ENCODE measurements at places on chromosomes 1 and 21.

DNA sequence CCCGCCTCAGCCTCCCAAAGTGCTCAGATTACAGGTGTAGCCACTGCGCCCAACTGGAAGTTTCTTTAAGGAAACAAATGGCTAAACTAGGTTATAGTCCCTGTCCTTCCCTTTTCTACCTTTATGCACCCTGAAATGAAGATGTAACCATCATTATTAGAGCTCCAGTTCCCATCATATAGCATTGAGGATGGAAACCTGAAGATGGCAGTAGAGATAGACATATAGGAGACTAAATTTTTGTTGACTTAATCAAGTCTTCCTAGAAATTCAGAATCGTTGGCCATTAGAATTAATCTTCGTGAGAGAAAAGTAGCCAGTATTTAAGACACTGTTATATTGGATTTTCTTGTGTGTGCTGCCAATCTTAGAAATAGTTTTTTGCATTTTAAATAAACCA, 1016.3 kb upstream of the NCAM2 start:
- DNase-seq: no peak

DNA sequence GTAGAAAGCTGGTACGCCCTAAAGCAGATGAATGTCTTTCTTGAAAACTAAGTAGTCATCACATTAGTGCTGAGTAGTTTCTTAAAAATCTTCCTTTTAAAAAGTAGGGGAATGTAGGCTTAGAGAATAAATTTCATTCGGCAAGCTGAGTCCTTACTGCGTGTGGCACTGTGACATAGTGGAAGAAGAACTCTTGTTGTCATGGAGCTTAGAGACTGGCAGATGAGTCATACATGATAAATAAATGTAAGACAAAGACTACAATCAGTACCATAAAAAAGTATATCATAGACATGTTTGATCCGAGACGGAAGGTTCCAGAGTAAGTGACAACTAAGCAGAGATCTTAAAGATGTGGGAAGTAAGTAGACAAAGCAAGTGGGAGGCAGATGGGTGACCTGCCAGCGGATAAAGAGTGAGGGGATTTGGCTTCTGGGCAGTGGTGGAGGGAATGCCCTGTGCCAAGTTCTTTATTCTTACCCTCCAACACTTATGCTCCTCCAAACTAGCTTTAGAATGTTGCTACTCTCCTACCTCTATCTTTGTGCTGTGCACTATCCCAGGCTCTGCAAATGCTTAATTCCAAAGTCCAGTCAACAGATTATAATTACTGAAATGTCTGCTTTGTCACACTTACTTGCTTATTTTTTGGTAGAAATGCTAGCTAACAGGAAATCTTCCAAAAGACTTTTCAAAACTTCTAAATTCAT, 608.5 kb upstream of the USP24 start:
- no peak for DNase-seq

- DNase-seq: no peak
Observed at GRCh38 chr1:222996310-222996975, 146.6 kb downstream of the TLR5 start.

GRCh38 chr1:41673378-41673777, 188.9 kb upstream of the EDN2 start:
- no peak for DNase-seq

DNA sequence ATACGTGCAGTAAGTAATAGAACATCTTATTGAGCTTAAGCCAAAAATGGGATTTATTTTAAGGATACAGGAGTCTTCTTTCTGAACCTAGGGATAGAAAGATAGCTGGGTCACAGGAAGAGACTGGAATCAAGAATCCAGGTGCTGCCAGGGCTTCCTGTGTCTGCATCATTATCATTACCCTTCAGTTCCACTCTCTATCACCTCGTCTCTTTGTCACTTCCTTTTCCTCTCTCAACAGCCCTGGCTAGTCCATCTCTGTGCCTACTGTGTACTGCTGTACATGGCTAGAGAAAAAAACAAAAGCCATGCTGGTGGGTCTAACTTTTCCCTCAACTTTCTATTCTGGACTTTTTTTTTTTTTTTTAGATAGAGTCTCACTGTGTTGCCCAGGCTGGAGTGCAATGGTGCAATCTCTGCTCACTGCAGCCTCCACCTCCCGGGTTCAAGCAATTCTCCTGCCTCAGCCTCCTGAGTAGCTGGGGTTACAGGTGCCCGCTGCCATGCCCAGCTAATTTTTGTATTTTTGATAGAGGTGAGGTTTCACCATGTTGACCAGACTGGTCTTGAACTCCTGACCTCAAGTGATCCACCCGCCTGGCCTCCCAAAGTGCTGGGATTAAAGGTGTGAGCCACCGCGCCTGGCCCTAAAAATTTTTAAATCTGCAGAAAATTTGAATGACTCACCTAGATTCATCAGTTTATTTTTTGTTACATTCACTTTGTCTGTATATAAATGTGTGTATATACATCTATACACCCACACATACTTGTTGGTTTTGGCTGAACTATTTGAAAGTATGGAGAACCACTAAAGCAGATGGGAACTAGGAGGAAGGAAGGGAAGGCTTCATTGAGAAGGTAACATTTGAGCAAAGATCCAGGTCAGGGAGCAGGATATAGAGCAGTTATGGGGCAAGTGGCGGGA, 31.9 kb downstream of the UBE4B start:
- DNase-seq: no peak

DNA sequence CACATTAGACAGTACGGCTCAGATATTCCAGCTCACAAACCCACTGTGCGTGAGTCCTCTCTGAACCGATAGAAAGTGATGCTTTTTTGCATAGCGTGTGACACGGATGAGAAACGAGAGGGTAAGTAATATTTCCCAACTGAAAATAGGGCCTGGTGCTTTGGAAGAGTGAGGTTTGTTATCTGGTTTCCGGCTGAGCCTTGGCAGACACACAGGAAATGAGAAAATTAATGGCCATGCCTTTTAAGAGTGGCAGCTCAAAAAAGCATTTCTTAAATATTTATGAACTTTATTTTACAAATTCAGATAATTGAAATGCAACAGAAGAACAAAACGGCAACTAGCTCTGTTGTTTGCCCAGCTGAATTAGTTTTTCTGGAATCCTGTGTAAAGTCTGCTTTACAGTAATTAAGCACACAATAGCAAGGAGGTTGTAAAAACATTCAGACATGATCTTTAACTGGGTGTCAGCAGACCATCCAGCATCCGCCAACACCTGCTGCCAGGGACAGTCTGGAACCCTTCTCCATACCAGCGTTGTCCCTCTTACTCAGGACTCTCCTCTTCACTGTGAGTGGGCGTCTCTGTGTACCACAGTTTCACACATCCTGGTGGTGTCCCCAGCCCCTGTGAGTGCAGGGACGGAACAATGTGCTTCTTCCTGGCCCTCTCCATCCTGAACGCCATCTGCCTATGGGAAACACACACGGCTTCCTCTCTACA, 155.4 kb downstream of the PGBD5 start:
- no peak for DNase-seq

DNA sequence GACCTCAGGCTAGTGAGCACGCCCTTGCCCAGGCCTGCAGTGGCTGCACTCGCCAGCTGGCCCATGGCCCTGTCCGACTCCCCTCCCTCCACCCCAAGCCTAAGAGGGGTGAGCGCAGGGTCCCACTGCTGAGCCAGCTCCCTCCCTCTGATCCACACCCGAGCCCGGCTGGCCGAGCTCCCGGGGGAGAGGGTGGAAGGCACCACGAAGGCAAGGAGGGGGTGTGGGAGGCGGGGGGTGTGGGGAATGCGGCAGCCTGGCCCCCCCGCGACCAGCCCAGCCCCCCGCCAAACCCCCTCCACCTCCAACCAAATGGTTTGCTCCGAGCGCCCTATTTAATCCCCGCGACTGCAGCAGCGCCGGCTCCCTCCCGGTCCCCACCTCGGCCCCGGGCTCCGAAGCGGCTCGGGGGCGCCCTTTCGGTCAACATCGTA, at the start of gene CADM3:
Gene CADM3 (plus strand): TSS at position 362 of the 434 bp plus-strand sequence. CDS start 151 bp downstream, outside the sequence.
- DNase-seq: no peak

DNA sequence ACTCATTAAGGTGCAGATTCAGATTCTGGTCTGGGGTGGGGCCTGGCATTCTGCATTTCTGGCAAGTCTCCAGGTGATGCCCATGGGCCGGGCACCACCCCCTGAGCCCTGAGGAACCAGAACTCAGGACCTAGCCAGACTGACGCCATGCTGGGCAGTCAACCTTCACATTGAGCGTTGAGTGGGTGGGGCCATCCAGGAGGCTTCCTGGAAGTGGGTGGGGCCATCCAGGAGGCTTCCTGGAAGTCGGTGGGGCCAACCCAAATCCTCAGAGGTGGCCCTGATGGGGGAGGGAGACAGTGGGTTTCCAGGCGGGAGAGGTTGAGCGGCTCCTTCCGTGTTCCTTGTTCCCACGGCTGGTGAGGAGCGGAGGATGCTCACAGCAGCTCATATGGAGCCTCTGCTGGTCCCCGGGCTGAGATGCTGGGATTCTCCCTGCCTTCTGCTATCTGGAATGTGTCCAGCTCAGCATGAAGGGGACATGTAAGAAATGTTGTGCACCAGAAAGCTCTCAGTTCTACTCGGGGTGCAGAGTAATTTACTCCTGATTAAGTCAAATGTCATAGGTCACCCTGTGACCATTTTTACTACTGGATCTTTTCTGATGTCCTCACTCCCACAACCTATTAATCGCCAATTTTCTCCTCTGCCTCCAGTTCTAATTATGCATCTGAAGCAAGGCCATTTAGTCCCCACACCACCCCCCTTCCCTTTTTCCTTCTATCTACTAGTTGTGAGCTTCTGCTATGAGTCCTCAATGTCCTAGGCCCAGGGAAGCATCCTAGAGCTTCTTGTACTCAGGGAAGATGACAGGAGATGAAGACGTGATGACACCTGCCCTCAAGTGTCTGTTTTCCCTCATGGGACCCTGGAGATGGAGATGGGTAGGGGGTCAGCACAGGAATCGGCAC, 435.4 kb downstream of the PTPRU start:
- no peak for DNase-seq

GRCh38 chr1:116203181-116203723, 92.1 kb downstream of the MAB21L3 start:
- DNase-seq: no peak

DNA sequence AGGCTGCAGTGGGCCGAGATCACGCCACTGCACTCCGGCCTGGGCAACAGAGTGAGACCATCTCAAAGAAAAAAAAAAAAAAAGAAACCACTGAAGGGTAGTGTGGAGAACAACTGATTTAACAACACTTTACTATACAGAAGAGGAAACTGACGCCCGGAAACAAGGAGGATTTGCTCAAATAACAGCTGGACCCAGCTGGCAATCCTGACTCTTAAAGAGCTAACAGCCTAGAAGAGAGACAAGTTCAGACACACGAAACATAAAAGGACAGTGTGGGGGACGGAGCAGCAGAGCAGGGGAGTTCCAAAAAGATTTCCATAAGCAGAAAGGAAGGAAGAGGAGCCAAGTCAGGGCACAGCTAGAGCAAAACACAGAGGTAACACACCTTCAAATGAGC, 4.4 kb downstream of the ECHDC2 start:
- DNase-seq: no peak

DNA sequence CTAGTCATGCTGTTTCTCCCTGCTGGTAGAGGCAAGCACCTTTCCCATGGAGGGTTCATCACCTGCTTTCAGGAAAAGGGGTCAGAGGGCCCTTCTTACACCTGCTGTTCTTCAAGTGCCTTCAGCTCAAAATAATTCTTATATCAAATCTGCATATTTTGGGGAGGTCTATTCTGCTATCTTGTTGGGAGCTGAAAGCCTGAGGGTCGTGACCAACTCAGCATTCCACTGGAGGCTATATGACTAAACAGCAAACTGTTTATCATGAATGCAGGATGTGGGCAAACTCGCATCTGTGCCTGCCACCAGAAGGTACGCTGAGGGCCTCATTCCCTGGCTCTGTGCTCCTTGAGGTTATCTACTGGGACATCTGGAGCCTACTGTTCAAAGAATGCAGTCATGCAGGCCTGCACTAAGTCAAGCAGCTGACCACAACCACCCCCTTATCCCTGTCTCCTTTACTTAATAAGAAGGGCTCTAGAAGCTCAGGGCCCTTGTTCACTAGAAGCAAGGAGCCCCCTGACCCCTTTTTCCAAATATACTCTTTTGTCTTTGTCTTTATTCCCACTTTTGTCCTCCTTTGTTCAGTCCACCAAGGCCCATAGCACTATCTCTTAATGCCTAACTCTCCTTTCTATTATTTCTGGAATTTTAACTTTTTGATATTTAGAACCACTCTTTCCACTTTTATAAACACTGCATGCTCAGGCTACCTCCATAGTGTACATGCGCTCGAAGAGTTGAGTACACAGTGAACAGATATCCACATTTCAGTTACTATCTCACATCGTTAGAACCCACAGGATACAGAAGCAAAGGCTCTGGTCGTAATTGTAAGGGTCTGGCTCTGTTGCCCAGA, 4.5 kb upstream of the TRIM17 start:
- no peak for DNase-seq

- DNase-seq: no peak
Observed at GRCh38 chr1:67537667-67538018, 107.4 kb upstream of the SERBP1 start.

- DNase-seq: no peak
Observed at GRCh38 chr1:92363401-92363800, 64.5 kb downstream of the RPAP2 start.

DNA sequence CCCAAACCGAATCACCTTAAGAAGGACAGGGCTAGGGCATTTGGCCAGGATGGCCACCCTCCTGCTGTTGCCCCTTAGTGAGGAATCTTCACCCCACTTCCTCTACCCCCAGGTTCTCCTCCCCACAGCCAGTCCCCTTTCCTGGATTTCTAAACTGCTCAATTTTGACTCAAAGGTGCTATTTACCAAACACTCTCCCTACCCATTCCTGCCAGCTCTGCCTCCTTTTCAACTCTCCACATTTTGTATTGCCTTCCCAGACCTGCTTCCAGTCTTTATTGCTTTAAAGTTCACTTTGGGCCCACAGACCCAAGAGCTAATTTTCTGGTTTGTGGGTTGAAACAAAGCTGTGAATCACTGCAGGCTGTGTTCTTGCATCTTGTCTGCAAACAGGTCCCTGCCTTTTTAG, 3.6 kb downstream of the BTG2 start:
- DNase-seq: no peak

GRCh38 chr1:29912425-29912824, 676.1 kb downstream of the PTPRU start:
- no peak for DNase-seq

DNA sequence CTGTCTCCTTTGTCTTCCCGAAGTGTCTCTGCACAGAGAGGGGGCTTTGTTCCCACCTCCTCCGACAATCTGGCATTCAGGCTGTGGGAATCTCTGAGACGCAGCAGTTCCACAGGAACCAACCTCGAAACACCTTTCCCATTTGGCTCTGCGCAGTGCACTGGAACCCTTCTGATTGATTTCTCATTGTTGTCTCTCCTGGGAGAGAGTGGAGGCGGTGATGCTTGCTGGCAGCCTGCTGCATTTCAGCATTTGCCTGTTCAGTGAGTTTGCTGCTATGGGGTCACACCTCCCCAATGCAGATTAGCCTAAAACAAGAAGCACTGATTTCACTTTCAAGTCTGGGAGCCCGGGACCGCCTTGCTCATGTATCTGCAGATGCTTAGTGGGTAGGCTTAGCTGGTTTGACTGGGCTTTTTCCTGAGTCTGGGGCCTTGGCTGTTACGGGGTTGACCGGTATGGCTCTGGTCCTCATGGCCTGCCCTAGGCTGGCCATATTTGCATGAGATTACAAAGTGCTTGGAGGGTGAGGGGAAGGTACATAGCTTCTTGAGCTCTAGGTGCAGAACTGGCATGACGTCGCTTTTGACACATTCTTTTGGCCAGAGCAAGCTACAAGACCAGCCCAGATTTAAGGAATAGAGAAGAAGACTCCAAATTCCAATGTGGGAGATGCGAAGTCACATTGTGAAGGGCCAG, 695.3 kb downstream of the PTPRU start:
- DNase-seq: no peak
